GM13977 (cell line): ENCODE measurements at places on chromosomes 2 and 18.

DNA sequence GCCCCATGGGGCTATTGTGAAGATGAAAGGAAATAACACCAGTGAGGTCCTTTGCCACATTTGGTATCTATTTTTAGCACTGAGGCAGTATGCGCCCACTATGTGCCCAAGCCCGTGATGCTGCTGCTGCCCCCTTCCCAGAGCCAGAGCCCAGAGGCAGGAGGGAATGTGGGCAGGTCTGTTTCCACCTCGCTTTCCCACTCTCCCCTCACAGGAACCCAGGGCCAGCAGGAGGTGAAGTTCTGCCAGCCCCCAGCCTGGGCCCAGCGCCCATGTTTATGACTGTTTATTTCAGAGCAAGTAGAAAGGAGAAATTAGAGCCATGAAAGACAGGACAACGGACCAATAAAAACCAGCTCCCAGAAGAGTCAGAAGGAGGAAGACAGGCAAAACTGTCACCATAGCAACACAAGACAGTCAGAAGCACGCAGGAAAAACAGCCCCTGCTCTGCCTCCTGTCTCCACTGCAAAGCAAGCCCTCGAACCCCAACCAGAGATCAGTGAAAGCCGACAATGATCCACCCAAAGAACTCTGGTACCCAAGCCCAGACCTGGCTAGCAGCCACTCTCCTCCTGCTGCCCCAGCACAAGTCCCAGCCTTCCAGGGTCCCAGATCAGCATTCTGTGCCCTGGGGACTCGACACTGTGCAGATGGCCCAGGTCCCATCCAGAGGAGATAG, 1.4 kb downstream of the CYRIA start:
- DNase-seq, result peak; percentile 47

DNA sequence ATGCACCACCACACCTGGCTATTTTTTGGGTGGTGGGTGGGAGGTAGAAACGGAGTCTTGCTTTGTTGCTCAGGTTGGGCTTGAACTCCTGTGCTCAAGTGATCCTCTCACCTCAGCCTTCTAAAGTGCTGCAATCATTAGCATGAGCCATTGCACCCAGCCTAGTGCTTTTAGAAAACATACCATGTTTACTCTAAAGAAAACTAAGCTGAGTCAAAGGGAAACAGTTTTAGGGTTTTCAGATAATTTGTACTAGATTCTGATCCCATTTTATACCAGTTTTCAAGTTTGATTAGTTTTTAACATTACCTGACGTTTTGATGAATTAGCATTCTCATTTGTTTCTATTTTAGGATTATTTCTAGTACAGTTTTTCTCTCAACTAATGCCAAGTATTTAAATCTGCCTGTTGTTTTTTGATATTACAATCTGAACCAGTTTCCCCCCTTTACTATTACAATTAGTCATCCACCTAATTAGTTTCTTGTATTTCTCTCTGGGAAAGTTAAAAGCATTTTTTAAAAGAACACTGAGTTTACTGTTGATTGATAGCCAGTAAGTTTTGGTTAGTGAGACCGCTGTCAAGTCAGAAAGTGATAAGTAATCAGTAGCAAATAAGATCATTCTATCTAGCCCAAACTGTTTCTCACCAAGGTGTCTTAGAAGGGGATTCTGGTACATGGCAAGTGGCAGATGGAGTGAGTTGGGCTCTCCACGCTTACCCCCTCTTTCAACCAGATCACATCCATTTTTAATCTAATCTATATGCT, 24.2 kb upstream of the TBR1 start:
- no peak for DNase-seq

- no peak for DNase-seq
Measured at GRCh38 chr2:191638802-191639172, 39.1 kb upstream of the NABP1 start.

DNA sequence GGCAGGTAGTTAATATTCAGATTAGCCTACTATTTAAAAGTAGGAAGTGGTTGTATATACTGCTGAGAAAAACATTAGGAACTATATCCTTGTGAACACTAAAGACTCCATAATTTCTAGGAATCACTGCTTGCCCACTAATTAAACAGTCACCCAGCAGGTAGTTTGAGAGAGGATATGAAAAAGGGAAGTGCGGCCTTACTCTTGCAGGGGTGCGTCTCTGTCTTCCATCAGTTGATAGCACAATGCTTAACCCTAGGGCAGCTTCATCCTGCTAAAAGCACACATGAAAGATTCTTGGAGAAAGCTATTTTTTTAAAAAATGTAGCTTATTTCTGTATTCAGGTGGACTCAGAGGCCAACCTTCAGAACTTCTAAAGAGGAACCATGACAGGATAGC, 53.1 kb upstream of the ATP5MC3 start:
- DNase-seq, result no peak

GRCh38 chr18:3256693-3257626, 5.0 kb upstream of the MYL12B start:
- DNase-seq, result no peak

GRCh38 chr2:174210862-174211261, 37.5 kb downstream of the OLA1 start:
- DNase-seq, result no peak

DNA sequence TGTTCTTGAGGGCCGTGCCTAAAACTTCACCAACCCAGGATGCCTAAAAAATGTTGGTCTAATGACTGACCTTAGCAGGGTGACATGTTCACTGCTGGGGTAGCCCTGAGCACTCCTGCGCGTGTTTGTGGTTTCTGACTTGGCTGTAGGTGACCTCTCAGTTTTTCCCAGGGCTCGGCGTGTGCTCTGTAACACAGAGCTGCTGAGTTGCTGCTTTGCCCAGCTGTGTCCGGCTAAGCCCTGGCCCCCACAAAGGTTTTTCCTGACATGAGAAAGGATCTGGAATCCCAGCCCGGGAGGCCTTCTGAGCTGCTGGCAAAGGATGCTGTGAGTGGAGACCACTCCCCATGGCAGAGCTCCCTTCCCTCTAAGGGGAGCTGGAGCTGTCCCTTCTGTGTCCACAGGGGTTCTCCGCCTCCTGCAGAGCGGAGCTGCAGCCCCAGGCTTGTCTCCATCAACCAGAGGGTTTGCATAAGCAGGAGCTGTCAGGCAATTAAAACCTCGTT, 52.7 kb downstream of the CRIM1 start:
- no peak for DNase-seq

DNA sequence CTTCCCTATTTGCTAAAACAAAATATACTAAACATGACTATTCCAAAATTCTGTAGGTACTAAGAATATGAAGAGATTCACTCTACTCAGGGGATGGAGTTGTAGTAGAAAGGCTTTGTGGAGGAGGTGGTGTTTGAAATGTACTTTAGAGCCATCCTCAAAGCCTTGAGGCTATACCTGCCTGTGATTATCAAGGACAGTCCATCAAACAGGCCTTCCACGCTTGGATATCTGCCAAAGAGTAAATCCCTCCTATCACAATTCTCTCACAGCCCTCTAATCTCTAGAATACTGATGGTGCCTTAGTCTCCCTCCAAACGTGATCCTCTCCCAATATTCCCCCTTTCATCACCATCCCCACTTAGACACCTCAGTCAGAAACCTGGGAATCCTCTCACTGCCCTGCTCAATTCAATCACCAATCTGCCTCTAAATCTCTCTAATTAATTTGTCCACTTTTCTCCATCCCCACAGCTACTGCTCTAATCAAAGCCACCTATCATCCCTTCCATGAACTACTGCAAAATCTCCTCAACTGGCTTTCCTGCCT, 13.1 kb downstream of the SOS1 start:
- no peak for DNase-seq

GRCh38 chr18:48153613-48154481, 223.4 kb upstream of the SMAD2 start:
- DNase-seq, result no peak

- peak; percentile 39 for DNase-seq
Measured at GRCh38 chr18:59270689-59271257, 2.5 kb downstream of the RAX start.

GRCh38 chr2:183903026-183903425, 695.3 kb upstream of the ZNF804A start:
- DNase-seq, result no peak

GRCh38 chr2:238684362-238685326, 163.2 kb upstream of the TWIST2 start:
- DNase-seq, result no peak

GRCh38 chr2:73156539-73157124, 43.9 kb upstream of the RAB11FIP5 start:
- peak; percentile 43 for DNase-seq

DNA sequence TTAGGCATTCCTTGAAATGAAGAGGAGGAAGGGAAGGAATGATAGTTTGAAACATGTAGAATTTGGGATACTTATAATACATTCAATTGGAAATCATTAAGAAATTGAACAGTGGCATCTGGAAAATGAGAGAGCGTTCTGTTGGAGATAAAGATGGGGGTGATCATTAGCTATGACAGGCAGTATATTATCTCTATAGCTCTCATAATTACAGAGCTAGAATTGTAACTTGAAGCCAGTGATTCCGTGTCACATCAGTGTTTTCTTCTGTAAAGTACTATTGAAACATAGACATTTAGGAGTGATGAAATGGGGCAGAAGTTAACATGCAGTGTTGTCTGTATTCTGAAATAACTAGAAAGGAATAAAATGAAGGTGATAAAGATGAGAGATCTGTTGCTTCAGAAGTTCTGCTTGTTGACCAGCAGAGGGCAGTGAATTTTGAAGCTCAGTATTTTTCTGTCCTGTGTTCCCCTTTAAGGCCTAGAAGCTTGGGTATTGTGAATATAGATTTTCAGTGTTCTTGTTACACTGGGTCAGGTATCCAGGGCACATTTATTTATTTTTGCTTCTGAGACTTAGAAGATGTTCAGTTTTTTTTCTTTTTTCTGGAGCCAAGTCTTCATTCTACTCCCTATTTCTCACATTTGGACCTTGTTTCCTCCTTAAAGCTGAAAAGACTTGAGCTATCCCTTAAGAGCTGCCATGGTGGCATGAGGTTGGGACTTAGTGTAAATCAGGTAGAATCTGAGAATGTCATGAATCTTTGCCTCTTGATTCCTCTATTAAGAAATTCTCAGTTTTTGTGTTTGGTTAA, 157.4 kb downstream of the TAF4B start:
- DNase-seq, result peak; percentile 48

- DNase-seq, result no peak
Measured at GRCh38 chr2:225650041-225650440, 250.5 kb downstream of the NYAP2 start.
